ENCODE measurements at places on chromosomes 7 and 10. TPM values are rescaled to one million over a fixed set of nuclear protein-coding genes. Genes with fewer than 3 reads are reported as not detected.

LIPJ gene
- not detected for total RNA-seq

OR2F2 gene
- total RNA-seq: not detected

DNA sequence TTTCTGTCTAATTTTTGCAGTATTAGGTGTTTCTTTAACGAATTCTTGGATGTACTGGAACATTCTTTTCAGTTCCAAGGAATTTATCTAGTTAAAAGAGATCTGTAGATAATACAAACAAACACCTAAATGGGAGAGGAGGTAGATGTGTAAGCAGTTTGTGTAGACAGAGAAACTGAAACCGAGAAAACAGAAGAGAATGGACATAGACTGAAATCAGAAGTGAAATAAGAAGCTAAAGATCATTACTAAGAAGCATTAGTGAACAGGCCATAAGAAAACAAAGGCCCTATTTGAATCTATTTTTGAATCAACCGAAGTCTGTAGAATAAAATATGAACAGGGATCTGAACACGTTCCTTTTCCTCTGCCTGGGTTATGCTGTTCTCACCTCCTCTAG lies 26.5 kb upstream of the TMEM229A start:
- H3K4me3 ChIP-seq: no peak overlapping the region
- H3K27me3 ChIP-seq: no peaks in the 10 kb centered on the region
- no peak for DNase-seq
- no peak overlapping the region for H3K27ac ChIP-seq
- H3K4me1 ChIP-seq: no peaks in the 10 kb centered on the region

- H3K36me3 ChIP-seq: no peaks in the 10 kb centered on the region
- no peak overlapping the region for H3K4me3 ChIP-seq
- H3K27ac ChIP-seq: no peak overlapping the region
These were observed 108.1 kb downstream of the EEPD1 start for GRCh38 chr7:36261019-36261754.

GRCh38 chr10:95399183-95399582 lies 108.4 kb upstream of the PDLIM1 start:
- H3K27me3 ChIP-seq: no peaks in the 10 kb centered on the region
- no peak for DNase-seq
- no peak overlapping the region for H3K4me3 ChIP-seq
- peaks cover 7% of the 10 kb centered on the region for H3K4me1 ChIP-seq
- H3K27ac ChIP-seq: no peak overlapping the region
- no peaks in the 10 kb centered on the region for H3K36me3 ChIP-seq

DNA sequence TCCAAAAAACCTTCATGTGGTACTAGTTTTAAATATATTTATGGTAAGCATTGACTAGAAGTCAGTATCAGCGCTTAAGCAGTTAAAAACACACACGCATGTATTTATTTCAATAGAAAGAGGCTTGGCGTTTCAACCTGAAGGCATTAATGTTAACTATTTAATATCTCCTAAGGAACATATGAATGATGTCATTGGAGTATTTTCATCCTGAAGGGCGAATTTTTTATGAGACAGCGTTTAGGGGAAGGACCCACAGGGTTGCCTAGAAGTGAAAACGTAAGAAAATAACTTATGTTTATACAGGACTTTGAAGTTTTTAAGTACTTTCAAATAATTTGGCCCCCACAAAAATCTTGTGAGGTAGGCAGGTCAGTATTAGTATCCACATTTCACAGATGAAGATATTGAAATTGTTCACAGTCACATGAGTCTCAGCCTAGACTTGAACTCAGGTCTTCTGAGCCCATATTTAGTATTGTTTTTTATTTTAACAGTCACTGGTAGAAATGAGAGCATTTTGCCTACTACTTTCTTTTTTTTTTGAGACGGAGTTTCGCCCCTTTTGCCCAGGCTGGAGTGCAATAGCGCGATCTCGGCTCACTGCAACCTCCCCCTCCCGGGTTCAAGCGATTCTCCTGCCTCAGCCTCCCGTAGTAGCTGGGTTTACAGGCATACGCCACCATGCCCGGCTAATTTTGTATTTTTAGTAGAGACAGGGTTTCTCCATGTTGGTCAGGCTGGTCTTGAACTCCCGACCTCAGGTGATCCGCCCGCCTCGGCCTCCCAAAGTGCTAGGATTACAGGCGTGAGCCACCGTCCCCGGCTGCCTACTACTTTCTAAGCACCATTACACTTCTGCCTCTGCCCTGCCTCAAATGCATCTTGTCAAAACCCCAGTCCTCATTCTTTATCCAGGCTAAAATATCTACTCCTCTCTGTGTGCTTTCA lies 1.8 kb downstream of the SLK start:
- H3K27me3 ChIP-seq: no peaks in the 10 kb centered on the region
- peak overlapping the region; percentile 47 for H3K27ac ChIP-seq
- H3K4me3 ChIP-seq: peak overlapping the region; percentile 85
- DNase-seq: no peak

Data from activated CD8-positive, alpha-beta T cell treated with anti-CD3 and anti-CD28 coated beads for 36 hours (primary cell).